ENCODE measurements at places on chromosomes 1 and 21. TPM values are rescaled to one million over a fixed set of nuclear protein-coding genes. Genes with fewer than 3 reads are reported as not detected.
A peak's percentile ranks its signal among the peaks of the same experiment; 100 is the strongest.

The PLA2G2C gene
- total RNA-seq: not detected

DNA sequence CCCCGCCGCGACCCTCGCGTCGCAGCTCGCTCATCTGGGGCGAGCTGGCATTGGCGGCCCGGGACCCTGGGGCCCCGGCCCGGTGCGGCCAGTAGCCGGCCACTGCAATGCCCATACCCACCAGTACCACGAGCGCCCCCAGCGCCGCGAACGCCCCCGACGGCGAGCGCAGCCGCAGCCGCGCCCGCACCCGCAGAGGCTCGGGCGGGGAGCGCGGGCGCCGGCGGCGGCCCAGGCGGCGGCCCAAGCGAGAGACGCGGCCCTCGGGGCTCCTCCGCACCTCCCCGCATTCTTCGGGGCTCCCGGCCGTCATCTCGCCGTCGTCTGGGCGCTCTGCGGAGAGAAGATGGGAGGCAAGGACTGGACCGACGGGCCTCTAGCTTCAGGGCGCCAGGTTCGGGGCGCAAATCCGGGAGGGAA lies 2.2 kb downstream of the TMEM200B start:
- H3K27me3 ChIP-seq: no peaks in the 10 kb centered on the region
- H3K4me3 ChIP-seq: peak overlapping the region; percentile 50
- no peak overlapping the region for H3K27ac ChIP-seq

The TRPM2 gene
- 0.21 TPM for total RNA-seq

The SON gene
- 328 TPM for total RNA-seq

The VSIG8 gene
- not detected for total RNA-seq

The CTTNBP2NL gene
- total RNA-seq: 32.7 TPM

GRCh38 chr1:187006896-187007295 lies 178.1 kb downstream of the PLA2G4A start:
- no peak overlapping the region for H3K27ac ChIP-seq
- DNase-seq: no peak
- no peak overlapping the region for H3K4me3 ChIP-seq
- H3K4me1 ChIP-seq: no peaks in the 10 kb centered on the region
- H3K27me3 ChIP-seq: no peaks in the 10 kb centered on the region

- H3K27me3 ChIP-seq: no peaks in the 10 kb centered on the region
- H3K4me1 ChIP-seq: peaks cover 9% of the 10 kb centered on the region
- H3K36me3 ChIP-seq: no peaks in the 10 kb centered on the region
- H3K27ac ChIP-seq: no peak overlapping the region
- peak; percentile 78 for DNase-seq
These were observed 40.4 kb downstream of the CASZ1 start for GRCh38 chr1:10755970-10756521.

GRCh38 chr1:185520188-185520920 lies 203.3 kb upstream of the IVNS1ABP start:
- H3K27ac ChIP-seq: no peak overlapping the region
- no peak for DNase-seq
- no peaks in the 10 kb centered on the region for H3K4me1 ChIP-seq
- H3K4me3 ChIP-seq: no peak overlapping the region
- no peaks in the 10 kb centered on the region for H3K36me3 ChIP-seq
- H3K27me3 ChIP-seq: no peaks in the 10 kb centered on the region

GRCh38 chr1:41498804-41499203 lies 14.3 kb upstream of the EDN2 start:
- no peak overlapping the region for H3K27ac ChIP-seq
- H3K36me3 ChIP-seq: no peaks in the 10 kb centered on the region
- no peaks in the 10 kb centered on the region for H3K27me3 ChIP-seq
- no peak overlapping the region for H3K4me3 ChIP-seq
- H3K4me1 ChIP-seq: peaks cover 20% of the 10 kb centered on the region

DNA sequence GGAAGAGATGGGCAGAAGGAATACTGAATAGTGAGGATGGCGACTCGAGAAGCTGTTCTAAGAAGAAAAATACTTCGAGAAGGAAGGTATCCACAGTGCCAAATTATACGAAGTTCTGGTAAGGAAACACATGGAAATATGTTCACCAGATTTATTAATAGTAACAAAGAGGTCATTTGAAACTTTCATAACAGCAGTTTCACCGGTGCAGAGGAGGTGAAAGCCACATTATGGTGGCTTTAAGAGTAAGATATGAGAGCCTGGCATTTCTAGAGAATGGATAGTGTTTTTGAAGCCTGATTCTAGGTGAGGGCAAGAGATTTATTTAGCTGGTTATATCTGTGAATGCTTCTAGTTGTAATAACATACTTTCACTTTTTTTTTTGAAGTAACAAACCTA lies 56.2 kb downstream of the DPYD start:
- H3K4me1 ChIP-seq: no peaks in the 10 kb centered on the region
- H3K27me3 ChIP-seq: no peaks in the 10 kb centered on the region
- H3K4me3 ChIP-seq: no peak overlapping the region
- no peak overlapping the region for H3K27ac ChIP-seq
- H3K36me3 ChIP-seq: no peaks in the 10 kb centered on the region
